ENCODE measurements at places on chromosomes 12 and 14.

DNA sequence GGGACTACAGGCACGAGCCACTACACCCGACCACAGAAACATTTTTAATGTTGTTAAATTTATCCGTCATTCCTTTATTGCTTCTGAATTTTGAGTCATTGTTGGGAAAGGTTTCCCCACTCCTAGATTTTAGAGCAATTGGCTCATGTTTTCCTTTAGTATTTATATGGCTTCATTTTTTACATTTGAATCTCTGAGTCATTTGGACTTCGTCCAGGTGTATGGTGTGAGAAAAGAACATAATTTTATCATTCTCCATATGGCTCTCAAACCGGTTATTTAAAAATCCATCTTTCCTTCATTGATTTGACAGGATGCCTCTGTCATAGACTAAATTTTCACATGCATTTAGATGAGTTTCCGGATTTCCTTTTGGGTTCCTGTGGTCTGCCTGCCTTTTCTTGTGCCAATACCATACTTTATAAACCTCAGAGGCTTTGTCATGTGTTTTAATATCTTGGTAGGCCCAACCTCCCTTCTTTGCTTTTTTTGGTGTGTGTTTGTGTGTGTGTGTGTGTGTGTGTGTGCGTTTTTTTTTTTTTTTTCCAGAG is 30.9 kb downstream of the LRTM2 start:
- no peak for DNase-seq

DNA sequence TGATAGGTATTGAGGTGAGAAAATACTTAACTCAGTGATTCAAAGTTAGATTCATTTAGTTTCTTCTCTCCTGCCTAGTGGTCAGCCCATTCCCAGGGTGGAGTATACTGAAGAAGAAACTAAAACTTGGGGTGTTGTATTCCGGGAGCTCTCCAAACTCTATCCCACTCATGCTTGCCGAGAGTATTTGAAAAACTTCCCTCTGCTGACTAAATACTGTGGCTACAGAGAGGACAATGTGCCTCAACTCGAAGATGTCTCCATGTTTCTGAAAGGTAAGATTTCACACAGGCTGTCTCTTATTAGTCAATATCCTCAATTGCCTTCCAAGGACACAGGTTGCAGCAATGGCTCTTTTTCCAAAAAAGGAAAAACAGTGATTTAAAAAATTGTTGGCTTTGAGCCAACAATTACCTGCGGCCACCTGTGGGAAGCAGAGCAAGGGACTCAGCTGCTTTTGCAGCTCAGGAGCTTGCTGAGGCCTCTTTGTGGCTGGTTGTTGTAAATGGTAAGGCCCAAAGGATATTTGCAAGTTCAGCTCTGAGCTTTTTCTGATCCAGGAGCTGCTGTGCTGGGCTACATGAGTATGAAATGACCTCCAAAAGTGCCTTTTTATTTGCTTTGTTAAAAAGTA is 33.9 kb downstream of the TPH2 start:
- no peak for DNase-seq

- DNase-seq, result peak; percentile 48
These were observed 74.0 kb upstream of the PLXNC1 start for GRCh38 chr12:94074216-94074979.

DNA sequence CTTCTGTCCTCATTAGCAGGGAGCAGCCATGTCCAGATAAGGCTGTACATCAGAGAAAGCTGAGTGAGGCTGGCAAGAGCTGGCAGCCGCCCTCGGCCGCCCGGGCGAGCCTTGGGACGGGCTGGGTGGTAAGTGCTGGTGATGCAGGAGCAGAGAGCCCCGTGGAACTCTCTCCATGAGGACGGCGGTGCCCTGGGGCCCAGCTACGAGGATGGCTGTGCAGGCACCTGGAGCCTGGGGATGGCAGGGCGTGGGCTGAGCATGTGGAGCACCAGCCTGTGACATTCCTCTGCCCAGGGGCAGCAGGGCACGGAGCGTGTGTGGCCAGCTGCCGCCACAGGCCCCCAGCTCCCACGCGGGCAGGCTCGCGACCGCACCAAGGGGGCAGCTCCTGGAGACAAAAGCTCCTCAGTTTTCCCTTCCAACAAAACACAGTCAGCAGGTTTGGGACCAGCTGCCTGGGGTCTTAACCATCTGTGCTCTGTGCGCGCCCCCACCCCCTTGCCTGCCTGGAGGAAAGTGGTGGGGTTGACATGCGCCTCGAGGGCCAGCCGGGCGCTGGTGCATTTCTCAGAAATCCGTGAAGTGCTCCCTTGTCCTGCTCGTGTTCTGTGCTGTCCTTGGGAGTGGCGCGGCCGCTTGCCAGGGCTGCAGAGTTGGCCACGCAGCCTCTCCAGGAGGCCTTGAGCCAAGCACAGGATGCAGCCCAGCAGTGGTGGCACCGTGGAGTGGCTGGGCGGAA is 21.4 kb downstream of the PACS2 start:
- peak; percentile 73 for DNase-seq

DNA sequence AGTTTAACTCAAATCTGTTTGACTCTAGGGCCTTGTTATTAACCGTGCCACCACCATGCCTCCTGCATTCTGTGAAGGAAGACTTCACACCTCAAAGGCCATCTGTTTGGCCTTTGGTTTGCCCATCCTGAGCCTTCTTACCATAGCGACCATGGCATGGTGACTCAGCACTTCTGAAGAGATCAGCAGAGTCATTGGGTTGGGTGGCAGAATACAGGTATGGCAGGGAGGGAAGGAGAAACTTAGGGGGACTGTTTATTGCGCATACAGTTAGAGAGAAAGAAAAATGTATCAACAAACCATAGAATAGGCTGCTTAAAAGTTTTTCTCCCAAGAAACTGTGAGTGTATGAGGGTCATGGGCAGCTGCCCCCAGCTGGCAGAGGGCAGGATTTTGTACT is 49.2 kb downstream of the DAD1 start:
- no peak for DNase-seq

GRCh38 chr14:100589071-100589759 is 2.0 kb upstream of the BEGAIN start:
- no peak for DNase-seq

- no peak for DNase-seq
These were observed 21.1 kb upstream of the C14orf180 start for GRCh38 chr14:104558231-104559027.

DNA sequence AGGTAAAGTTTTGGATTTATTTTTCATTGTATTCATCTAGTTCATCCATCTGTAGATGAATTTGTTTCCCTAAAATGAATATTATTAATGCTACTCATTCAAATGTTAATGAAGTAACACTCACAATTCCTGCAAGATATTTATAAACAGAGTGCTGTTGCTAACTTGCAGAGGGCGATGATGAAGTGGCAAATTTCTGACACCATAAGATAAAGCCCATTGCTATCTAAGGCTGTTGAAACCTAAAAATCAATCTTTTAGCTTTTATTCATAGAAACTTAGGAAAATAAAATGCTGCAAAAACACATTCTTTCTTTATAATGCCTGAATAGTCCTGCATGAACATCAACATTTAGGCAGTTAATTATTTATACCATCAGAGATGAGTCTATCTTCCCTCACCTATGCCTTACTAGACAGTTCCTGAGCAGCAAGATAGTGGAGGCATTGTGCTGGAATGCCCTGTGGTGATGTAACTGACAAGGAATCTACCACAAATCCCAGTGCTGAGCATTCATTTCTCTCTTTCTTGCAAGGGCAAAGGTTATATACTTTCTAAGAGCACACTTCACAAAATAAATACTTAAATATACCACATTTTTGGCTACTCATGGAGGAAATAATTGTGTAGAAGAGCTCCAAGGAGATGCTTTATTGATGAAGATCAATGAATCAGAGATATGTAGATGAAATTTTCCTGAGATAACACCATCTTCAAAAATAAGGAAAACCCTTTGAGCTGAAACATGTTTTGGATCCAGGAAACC is 57.6 kb downstream of the LMNTD1 start:
- no peak for DNase-seq

DNA sequence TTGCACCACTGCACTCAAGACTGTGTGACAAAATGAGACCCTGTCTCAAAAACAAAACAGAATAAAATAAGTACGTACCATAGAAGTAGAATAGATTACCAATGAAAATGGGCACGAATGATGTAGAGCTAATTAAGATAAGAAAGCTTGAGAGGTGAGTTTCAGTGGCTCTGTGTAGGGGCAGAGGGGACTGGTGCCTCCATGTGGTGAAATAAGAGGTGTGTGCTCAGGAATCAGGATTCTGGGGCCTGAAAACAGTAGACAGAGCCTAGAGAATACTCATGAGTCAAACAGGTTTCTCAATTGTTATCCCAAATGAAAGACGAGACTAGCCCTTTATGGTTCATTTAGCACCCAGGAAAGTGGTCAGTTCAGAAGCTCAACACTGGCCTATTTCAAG is 1145.1 kb downstream of the FLRT2 start:
- DNase-seq, result no peak

- DNase-seq, result no peak
These were observed 1.8 kb upstream of the KRT83 start for GRCh38 chr12:52323001-52323400.

DNA sequence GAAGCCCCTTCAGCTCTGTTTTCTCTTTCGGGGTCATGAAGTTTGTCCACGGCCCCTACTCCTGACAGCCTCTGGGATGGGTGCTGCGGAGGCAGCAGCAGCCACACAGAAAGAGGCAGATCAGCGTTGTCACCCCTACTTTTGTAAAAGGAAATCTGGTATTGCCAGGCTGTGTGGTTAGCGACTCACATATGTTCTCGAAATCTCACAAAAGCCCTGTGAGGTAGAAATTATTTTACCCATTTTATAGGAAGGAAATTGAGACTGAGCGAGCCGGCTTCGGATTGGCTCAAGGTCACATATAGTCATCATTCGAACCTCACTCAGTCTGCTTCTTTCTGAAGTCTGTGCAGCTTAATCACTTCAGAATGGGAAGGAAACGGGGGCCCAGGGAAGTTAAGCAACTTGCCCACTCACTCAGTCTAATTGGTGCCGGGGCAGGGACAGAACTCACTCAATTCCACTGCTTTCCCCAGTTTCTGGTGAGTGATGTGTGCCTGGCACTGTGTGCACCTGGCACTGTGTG is 1.1 kb upstream of the CKAP4 start:
- peak; percentile 30 for DNase-seq

GRCh38 chr12:86290615-86291014 is 34.4 kb upstream of the MGAT4C start:
- no peak for DNase-seq

DNA sequence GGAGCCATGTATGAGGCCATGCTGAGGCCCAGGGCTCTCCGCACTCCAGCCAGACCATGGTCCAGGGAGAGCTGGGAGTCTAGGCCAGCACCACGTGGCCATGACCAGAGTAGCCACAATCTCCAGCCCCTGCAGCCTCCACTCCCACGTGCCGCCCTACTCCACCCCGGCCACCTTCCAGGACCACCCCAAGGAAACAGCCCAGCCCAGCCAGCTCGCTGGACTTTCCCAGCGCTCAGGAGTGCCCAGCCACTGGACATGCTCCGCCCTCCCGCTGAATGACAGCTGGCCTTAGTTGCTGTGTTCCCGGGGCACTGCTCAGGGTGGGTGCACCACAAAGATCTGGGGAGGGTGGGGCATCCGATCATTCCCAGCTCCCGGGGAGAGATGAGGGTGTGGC is 2.1 kb upstream of the C14orf180 start:
- no peak for DNase-seq

DNA sequence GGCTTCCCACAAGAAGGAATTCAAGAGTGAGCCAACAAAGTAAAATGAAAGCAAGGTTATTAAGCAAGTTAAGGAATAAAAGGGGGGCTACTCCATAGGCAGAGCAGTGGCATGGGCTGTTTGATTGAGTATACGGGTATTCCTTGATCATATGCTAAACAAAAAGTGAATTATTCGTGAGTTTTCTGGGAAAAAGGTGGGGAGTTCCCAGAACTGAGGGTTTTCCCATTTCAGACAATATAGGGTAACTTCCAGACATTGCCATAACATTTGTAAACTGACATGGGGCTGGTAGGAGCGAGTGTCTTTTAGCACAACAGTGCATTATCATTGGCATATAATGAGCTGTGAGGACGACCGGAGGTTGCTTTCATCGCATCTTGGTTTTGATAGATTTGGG is 2.0 kb upstream of the BCL2L14 start:
- no peak for DNase-seq

DNA sequence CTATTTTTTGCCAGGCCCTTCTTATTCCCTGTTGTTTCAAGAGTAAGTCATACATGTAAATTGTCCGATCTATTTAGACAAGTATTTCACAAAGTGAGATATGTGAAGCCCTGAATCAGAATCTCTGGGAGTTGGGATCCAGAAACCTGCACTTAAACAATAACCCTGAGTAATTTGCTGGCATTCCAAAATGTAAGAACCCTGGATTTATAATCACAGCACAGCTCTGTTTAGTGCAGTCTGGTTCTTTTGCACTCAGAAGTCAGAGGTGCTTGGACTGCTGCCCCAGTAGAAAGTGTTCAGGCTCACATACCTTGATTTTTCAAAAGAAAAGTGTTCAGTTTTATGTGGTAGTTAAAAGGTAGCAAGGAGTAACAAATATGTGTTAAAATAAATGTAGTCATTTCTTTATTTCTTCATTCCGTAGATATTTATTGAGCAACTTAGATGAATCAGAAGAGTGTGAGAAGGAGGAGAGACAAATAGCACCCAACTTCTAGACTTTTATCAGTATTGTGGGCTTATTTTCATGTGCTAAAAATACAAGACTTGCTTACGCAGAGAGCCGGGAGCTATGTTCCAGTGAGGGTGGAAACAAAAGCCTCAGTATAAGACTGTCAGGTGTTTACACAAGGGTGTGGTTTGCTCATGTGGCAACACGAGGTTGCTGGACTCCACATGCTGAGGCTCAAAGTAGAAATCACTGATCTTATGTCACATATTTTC is 70.1 kb downstream of the SYNE2 start:
- no peak for DNase-seq

DNA sequence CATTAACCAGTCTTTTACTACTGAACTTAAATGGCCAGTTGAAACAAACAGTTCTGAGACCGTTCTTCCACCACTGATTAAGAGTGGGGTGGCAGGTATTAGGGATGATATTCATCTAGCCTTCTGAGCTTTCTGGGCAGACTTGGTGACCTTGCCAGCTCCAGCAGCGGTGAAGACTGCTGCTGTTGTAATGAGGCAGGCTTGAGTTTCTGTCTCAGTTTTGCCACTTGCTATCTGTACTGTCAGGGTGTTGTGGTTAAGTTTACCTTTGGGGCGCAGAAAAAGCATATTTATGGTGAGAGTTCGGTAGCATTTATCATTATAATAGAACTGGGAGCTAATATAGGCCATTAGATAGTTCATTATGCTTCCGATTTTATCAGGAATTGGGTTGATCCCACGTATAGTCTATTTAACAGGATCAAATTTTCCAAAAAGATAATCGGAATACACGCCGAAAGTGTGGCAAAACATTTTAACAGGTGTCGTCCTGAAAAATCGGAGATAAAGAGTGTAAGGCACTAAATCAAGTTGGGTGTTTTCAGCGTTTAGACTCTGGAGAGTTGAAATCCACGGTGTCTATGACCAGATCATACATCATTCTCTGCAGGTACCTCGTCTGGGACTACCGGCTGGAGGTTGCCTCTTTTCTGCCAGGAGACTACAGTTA is 688 bp upstream of the NECAP1 start:
- peak; percentile 17 for DNase-seq

GRCh38 chr14:63596998-63597658 is 44.5 kb downstream of the WDR89 start:
- DNase-seq, result no peak
